ENCODE measurements at places on chromosomes 1 and 21. TPM values are rescaled to one million over a fixed set of nuclear protein-coding genes. Genes with fewer than 3 reads are reported as not detected.

DNA sequence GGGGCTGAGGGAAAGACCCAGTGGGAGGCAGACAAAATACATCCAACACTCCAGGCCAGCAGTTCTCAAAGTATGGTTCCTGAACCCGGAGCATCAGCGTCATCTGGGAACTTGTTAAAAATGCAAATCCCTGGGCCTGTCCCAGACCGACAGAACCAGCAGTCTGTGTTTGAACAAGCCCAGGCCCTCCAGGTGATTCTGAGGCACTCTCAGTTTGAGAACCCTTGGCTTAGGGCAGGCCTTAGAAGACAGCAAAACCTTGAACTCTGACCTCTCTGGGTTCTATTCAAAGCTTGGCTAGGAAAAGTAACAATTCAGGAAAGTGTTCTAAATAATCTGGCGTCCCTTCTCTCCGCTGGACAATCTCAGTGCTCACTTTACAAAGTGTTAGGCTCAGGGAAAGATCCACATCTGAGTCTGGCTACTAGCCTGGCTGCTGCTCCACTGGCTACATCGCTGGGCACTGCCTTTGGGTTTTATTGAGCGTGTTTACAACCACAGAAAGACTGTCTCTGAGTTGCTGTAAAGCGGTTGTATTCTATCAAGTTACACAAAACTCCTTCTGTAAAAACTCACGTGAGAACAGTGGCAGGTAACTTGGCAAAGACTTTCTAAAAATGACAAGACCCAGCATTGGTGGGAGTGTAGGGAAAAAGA, 166.1 kb downstream of the HIVEP3 start:
- no peak for DNase-seq

DNA sequence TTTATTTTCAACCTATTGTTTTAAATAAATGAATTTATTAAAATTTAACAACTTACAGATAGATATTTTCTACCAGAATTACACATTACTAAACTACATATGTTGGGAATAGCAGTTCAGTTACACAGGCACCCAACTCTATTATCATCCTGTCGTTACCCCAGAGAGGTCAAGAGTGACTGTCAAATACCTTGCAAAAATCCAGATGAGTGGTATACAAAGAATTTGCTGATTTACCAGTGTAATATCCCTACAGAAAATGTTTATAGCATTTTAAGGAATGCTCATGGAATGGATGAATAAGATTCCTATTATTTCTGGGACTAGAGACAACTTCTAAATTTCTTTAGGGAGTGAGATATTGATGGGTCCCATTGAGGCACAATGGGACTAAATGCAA, 300.7 kb upstream of the RGS18 start:
- no peak for DNase-seq

DNA sequence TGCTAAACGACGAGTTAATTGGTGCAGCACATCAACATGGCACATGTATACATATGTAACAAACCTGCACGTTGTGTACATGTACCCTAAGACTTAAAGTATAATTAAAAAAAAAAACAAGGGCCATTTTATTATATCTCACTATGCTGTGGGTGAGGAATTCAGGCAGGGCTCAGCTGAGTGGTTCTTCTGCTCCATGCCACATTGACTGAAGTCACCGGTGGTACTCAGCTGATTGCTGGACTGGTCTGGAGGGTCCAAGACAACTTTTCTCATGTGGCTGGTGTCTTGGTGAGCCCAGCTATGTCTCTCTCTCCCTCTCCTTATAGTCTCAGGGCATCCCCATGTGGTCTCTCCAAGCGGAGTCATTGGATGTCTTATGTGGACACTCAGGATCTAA, 275.0 kb downstream of the GRIK3 start:
- no peak for DNase-seq

GRCh38 chr1:11697188-11697892, 5.8 kb downstream of the DRAXIN start:
- no peak for DNase-seq

- no peak for DNase-seq
These were observed 59.6 kb downstream of the FMN2 start for GRCh38 chr1:240151136-240151735.

GRCh38 chr1:176885751-176886150, 278.8 kb downstream of the ASTN1 start:
- DNase-seq, result no peak

GRCh38 chr1:108645564-108646184, 15.2 kb downstream of the HENMT1 start:
- no peak for DNase-seq

- DNase-seq, result no peak
These were observed 1233.7 kb downstream of the PLA2G4A start for GRCh38 chr1:188062456-188062855.

- DNase-seq, result no peak
These were observed 47.6 kb upstream of the DMRTB1 start for GRCh38 chr1:53411541-53412152.

- no peak for DNase-seq
These were observed 42.3 kb downstream of the NVL start for GRCh38 chr1:224287714-224288113.

GRCh38 chr1:221292652-221293051, 413.4 kb downstream of the HLX start:
- DNase-seq, result no peak

DNA sequence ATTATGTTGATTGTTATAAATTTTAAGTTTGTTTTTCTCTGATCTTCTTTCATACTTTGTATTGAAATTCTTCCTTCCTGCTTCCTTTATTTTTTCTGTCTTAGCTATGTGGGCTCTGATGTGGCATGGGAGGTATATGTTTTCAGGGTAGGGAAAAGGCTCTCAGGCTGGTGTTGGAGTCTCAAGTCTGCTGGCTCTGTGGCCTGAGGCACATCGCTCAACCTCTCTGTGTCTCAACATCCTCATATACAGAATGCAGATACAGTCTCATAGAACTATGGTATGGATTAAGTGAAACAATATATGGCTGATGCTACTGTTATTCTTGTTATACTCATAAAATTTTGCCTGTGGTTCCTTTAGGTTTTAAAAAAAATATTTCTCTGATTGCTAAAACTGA, 105.9 kb downstream of the KCNN3 start:
- no peak for DNase-seq

- DNase-seq, result no peak
These were observed 728.6 kb upstream of the ADGRL2 start for GRCh38 chr1:81071969-81072753.

- peak; percentile 81 for DNase-seq
These were observed 6.2 kb downstream of the S100A7A start for GRCh38 chr1:153422450-153423068.

DNA sequence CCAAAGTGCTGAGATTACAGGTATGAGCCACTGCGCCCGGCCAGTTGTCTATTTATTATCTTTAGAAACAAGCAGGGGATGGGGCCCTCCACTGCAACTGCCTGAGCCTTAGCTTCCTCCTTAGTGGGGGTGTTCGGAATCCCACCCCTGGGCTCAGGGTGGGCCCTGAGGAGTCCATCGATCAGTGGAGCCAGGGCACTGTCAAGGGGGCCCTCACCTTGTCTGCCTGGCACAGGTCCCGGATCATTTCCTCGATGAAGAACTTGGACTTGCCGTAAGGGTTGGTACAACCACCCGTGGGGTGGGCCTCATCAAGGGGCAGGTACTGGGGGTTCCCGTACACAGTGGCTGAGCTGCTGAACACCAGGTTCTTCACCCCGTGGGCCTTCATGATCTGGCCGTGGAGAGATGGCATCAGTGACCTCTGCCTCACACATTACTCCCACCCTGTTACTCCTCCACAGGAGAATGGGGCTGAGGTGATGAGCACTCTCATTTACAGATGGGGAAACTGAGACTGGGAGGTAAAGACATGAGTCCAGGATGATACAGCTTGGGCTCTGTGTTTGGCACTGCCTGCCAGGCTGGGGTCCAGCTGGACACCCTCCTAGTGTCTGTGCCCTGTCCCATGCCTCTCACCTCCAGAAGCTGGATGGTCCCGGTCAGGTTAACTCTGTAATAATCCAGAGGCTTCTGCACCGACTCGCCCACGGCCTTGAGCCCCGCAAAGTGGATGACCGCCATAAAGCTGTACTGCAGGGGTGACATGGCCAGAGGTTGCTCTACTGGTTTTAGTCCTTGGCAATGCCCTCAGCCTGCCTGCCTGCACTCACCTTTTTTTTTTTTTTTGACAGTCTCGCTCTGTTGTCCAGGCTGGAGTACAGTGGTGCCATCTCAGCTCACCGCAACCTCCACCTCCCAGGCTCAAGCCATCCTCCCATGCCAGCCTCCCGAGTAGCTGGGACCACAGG, 2.8 kb downstream of the GALE start:
- no peak for DNase-seq

DNA sequence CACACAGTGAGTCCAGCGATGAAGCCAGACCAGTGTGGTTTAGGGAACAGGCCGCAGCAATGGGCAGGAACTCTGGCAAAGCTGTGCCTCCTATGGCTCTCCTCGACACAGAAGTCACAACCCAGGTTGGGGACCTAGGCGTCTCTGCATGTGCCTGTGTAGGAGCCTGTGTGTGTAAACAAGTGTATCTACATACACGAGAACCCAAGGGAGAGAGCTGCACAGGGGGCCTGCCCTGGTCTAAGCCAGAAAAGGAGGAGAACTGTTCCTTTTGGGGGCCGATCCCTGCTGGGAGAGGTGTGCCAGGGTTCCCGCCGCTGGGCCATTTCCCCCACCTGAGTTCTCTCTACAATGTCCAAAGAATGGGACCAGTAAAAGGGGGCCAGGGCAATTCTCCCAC, 56.0 kb downstream of the CD247 start:
- no peak for DNase-seq

DNA sequence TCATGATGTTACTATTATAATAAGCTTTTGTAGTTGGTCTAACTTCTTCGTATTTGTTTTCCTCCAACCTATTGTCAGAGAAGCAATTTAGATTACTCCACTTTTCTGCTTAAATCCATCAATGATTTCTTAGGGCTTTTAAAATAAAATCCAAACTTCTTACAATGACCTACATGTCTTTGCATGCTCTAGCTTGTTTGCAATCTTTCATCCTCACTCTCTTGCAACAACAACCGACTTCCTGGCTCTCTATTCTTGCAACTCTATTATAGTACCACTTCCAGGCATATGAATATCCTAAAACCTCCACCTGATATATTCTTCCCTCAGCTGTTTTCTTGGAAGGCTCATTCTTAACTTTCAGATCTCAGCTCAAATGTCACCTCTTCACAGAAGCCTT, 1288.7 kb downstream of the PLA2G4A start:
- no peak for DNase-seq

- no peak for DNase-seq
These were observed 7.4 kb downstream of the YTHDF2 start for GRCh38 chr1:28744184-28744583.

GRCh38 chr1:201896951-201897391, 8.3 kb downstream of the SHISA4 start:
- no peak for DNase-seq

GRCh38 chr1:150366416-150367296, 2.7 kb downstream of the RPRD2 start:
- DNase-seq, result no peak

GRCh38 chr1:165290148-165290547, 66.4 kb downstream of the LMX1A start:
- no peak for DNase-seq

GRCh38 chr1:172489847-172490246, 43.1 kb upstream of the SUCO start:
- DNase-seq, result no peak

- no peak for DNase-seq
These were observed 35.4 kb upstream of the EIF4G3 start for GRCh38 chr1:21212126-21212525.

GRCh38 chr1:51519048-51519864, at the start of gene EPS15:
Gene EPS15 (minus strand): TSS chr1:51519266. CDS start chr1:51519231, 35 bp downstream.
- peak; percentile 87 for DNase-seq

- DNase-seq, result no peak
These were observed 8.4 kb upstream of the PEX19 start for GRCh38 chr1:160293020-160293968.

DNA sequence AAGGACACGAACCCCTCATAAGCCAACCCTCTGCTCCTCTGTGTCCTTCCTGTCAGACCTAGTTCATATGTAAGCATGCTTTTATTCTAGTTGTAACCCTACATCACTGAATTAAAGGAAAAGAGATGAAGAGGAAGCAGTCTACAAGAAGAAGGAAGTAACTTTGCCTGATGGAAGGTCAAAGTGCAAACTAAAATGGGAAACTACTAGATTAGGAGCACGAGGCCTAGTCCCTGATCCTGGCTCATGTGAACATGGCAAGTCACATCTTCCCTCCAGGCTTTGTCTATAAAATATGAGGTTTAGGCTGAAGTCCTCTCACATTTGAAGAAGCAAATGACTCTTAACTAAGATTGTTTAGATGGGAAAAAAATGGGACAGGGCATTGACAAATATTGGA, 13.2 kb downstream of the ZMYND12 start:
- no peak for DNase-seq

DNA sequence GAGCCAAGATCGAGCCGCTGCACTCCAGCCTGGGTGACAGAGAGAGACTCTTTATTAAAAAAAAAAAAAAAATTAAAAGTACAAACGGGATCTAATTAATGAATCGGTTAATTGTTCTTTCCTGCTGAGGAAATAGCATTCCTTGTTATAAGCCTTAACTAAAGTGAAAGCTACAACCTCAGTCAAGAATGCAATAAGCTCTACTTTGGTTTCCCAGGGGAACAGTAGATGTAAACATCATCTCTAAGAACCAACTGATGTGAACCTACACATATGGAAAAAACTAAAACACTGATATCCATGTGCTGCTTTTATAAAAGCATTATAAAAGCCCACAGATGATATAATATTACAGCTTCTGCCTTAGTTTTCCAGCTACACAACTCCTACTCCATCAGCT, 41.9 kb downstream of the LPGAT1 start:
- DNase-seq, result no peak

IGFN1 gene
- 2.6 TPM for polyA plus RNA-seq

PDPN gene
- 29.8 TPM for polyA plus RNA-seq

SHISAL2A gene
- polyA plus RNA-seq, result 5.5 TPM

LCE2A gene
- polyA plus RNA-seq, result not detected

PER3 gene
- 10.7 TPM for polyA plus RNA-seq

RIMS3 gene
- 0.46 TPM for polyA plus RNA-seq

RRAGC gene
- 19.7 TPM for polyA plus RNA-seq

GBP4 gene
- polyA plus RNA-seq, result 4.4 TPM

TP73 gene
- polyA plus RNA-seq, result 2.1 TPM

KCNN3 gene
- 11.8 TPM for polyA plus RNA-seq

TMEM125 gene
- polyA plus RNA-seq, result not detected

SYT6 gene
- 1.9 TPM for polyA plus RNA-seq

RUNX3 gene
- 0.72 TPM for polyA plus RNA-seq

ATF3 gene
- 28.8 TPM for polyA plus RNA-seq

FALEC gene
- 1.9 TPM for polyA plus RNA-seq

PGLYRP4 gene
- not detected for polyA plus RNA-seq

Measured in hindlimb muscle (tissue), 1 donor.